NCI-H460 (cell line): ENCODE measurements at places on chromosomes 13 and 19. TPM values are rescaled to one million over a fixed set of nuclear protein-coding genes. Genes with fewer than 3 reads are reported as not detected.

- no peak for DNase-seq
Measured at GRCh38 chr19:54189145-54189734, at the start of gene MBOAT7. Gene MBOAT7 (minus strand): TSS chr19:54189580. CDS start chr19:54188508, 1,072 bp downstream.

The ZNF266 gene
- 8.1 and 9.1 TPM in 2 replicates for total RNA-seq

DNA sequence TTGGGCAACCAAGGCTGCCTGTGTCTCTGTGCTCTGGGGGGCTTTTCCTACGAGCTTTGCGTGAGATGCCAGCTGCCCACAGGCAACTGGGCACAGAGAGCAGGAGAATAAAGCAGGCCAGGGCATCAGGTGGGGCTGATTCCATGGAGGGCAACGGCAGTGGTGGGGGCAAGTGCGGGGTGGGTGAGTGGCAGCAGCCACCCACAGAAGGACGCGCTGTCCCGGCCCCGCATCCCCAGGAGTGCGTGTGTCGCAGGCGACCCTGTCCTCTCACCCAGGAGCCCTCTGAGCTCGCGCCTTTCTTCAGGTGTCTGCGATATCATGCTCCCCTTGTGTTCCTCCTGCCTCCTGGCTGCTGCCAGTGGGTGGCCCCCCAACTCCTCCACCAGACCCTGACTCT, 67.4 kb downstream of the MCF2L start:
- DNase-seq: no peak

DNA sequence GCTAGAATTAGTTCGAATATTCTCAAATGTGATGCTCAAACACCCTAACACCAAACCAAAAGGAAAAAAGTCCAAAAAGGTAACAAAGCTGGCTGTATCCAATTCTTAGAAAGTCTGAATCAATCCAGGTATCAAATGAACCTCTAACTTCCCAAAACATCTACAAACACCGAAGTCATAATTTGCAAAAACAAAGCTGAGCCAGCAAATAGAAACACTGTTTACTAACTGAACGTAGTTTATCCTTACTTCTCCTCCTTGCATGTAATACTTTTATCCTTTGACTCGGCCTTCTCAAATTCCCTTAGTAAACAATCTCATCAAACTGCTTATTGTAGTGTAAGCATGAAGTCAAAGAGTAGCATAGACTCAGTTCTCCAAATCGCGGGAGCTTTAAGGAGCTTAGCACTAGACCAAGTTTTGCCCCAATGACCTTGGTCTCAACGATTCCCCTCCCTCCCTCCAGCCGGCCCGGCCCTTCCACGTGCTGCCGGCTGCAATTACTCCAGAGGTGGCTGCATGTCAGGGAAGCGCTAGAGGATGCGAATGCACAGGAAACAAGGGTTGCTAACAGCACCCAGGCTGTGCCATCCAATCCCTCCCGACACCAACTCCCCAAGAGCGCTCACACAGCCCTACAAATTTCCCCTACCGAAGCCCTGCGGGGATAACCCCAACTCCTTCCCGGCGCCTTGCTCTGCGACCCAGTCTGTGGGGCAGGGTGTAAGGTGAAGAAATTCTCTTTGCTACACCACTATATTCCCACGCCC, 693 bp downstream of the XPO4 start:
- no peak for DNase-seq

GRCh38 chr19:31119951-31120690, 229.1 kb downstream of the TSHZ3 start:
- DNase-seq: no peak

DNA sequence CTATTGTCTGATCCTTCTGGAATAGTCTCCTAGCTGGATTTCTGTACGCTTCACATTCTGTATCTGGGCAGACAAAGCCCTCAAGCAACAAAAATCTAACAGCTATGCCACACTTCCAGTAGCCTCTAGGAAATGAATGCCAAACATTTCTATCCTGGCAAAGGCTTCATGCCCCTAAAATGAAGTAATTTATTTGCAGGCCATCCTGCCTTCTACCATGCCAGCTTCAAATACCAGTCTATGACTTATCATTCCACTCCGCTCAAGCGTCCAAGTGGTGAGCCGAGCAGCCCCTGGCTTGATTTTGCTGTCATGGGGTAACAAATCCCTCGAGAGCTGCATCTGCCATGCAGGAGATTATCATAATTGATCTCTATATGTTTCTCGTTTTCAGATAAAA, 86.9 kb downstream of the LHFPL6 start:
- peak; percentile 24 for DNase-seq

DNA sequence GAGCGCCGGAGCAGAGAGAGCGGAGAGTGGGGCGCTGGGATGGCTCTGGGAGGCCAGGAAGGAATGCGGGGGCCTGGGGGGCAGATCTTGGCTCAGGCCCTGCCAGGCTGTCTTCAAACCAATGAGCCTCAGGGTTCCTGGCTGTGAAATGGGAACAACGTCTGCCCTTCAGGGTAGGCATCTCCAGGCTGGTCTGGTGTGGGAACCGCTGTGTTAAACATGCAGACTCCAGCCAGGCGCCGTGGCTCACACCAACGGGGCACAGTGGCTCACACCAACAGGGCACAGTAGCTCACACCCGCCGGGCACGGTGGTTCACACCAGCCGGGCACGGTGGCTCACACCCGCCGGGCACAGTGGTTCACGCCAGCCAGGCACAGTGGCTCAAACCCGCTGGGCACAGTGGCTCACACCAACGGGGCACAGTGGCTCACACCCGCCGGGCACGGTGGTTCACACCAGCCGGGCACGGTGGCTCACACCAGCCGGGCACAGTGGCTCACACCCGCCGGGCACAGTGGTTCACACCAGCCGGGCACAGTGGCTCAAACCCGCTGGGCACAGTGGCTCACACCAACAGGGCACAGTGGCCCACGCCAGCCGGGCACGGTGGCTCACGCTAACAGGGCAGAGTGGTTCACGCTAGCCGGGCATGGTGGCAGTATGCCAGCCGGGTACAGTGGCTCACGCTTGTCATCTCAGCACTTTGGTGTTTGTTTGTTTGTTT, 40.1 kb downstream of the EFNA2 start:
- DNase-seq: no peak

- no peak for DNase-seq
Measured at GRCh38 chr13:44131069-44131614, 242.5 kb upstream of the SERP2 start.

DNA sequence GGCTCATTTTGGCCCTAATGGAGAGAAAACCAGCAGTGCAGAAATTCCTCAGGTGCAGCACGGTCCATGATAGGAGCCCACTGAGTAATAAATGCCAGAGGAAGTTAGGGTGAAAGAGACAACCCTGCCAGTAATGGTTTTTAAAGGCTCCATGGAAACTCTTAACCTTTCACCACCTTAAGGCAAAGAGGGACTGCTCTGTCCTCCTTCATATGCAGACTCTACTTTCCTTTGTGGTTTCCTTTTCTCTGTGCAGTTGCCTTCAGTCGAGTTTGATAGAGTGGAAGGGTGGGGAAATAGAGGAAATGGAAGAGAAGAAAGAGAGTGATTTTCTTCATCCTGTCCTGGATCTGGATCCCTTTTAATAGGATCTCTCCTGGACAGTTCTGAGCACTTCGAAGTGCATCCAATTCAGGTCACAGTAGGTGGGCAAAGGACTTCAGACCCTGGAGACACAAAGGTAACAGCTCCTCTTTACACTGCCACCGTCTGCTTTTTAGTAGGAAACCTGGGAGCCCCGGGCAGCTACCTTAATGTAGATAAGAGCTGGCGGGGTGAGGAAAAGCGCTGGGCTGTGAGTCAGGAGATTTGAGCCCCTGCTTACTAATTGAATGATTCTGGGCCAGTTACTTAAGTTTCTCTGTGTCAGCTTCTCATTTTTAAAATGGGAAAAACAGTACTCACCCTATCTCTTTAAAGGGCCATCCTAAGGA, 294.8 kb downstream of the KCNRG start:
- DNase-seq: no peak

- DNase-seq: peak; percentile 93
Measured at GRCh38 chr19:49148784-49149651, 6.2 kb downstream of the HRC start.

DNA sequence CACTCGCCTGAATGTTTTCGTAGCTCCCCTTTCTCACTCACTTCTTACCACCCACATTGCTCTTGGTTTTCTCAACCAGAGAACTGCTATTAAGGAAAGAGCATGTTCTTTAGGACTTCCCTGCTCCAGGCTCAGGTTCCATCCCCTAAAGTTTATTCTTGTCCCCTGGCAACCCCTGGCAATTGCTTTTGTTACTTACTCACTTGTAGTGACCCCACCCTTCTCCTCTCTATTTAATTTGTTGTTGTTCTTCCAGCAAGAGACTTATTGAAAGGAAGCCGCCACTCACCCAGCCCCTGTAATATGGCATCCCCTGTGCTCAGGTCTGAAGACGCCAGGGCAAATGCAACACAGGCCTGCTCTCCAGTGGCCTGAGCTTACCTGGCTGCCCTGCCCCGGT, 233.7 kb upstream of the SOX21 start:
- DNase-seq: no peak

DNA sequence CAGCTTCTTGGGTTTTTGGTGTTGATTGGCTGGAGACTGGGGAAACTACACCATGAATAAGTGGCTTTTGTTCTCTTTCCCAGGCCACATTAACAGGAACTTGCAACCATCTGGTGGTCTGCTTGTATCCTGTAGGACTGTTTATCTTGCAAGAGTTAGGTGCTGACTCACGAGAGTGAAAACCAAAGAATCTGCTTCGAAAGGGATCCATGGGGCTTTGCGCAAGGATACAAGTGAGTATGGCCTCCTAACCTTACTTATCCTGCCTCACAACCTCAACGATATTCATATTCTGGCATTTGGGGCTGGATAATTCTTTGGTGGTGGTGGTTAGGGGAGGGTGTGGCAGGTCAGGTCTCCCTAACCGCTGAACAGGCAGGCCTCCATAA, 4.7 kb upstream of the SIGLECL1 start:
- DNase-seq: no peak

GRCh38 chr13:39210961-39211534, 172.8 kb downstream of the NHLRC3 start:
- DNase-seq: no peak

The DAND5 gene
- not detected in 2 replicates for total RNA-seq

- DNase-seq: no peak
Measured at GRCh38 chr19:10112037-10112761, 706 bp downstream of the P2RY11 start.

DNA sequence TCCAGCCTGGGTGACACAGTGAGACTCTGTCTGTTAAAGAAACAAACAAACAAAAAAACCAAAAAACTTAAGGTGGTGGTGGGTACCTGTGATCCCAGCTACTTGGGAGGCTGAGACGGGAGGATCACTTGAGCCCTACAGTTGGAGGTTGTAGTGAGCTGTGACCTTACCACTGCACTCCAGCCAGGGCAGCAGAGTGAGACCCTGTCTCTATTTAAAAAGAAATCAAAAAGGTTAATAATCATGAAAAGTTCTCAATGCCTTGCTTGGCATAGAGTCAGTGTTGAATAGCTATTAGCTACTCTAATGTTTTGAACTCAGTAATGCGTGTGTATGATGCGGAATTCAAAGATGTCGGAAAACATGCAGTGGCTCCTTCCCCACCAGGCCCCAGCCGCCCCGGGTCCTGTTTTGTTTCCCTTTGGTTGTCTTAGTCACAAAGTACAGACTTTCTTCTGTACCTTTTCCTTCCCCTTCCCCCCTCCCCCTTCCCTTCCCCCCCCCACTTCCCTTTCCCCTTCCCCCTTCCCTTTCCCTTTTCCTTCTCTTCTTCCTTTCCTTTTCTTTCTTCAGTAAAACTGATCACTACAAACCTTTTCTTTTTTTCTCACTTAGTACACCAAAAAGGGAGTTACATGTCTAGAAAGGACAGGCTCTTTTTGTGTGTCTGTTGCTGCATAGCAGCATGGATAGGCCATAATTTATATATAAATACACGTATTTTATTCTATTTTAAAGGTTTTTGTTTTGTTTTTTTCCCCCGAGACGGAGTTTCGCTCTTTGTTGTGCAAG, 35.2 kb downstream of the DNM2 start:
- no peak for DNase-seq

DNA sequence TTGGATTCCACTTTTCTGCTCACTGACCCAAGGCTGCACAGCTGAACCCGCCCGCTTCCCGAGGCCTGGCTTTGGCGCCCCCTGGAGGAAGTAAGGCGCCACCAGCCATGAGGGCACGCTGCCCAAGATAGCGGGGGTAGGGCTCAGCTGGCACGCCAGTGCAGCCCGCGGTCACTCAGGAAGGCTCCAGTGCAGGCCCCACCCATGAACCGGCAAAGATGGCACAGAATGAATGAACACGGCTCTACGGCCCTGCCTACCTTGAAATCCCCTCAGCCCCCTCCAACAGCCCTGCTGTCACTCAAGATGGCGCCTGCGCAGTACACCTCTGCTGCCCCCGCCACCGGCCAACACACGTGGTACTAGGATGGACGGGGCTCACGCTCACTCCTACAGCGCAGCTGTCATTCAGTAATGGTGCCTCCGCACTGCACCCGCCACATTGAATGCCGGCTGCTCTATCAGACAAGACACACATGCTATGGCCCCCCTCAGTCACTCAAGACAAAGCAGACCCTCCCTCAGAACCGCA, 3.0 kb downstream of the PEG3 start:
- DNase-seq: no peak
